Tibial nerve (tissue), 4 donors: ENCODE measurements at places on chromosomes 16 and 17. TPM values are rescaled to one million over a fixed set of nuclear protein-coding genes. Genes with fewer than 3 reads are reported as not detected.

- H3K36me3 ChIP-seq = no peaks in the 10 kb centered on the region
- DNase-seq = no peak
- no peak overlapping the region for H3K27ac ChIP-seq
- H3K4me1 ChIP-seq = no peaks in the 10 kb centered on the region
- H3K4me3 ChIP-seq = no peak overlapping the region
Measured at GRCh38 chr16:89004209-89004831, 27.3 kb upstream of the CBFA2T3 start.

DNA sequence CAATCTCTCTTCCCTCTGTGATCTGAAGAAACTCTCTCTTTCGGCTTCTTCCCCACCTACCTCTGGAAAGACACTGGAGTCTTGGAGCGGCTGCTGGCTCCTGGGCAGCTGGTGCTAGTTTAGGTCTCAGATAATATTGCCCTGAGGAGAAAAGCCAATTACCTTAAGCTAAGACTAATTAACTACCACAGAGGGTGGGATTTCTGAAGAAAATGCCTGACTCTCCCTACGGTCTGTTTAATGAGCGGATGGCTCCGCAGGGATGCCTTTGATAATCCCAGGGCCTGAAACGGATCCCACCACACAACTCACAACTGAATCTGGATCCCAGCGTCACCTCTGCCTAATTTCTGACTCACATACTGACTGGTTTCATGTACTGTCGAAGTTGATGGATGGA lies 127.0 kb upstream of the NLRP1 start:
- H3K4me1 ChIP-seq = no peaks in the 10 kb centered on the region
- H3K27ac ChIP-seq = no peak overlapping the region
- H3K4me3 ChIP-seq = no peak overlapping the region
- DNase-seq = no peak
- H3K36me3 ChIP-seq = no peaks in the 10 kb centered on the region
- no peaks in the 10 kb centered on the region for H3K27me3 ChIP-seq

GRCh38 chr17:82408288-82408937 lies 9.7 kb upstream of the HEXD start:
- DNase-seq = no peak
- no peak overlapping the region for H3K27ac ChIP-seq
- no peak overlapping the region for H3K4me3 ChIP-seq
- no peaks in the 10 kb centered on the region for H3K27me3 ChIP-seq

The AIPL1 gene
- total RNA-seq = not detected

GRCh38 chr16:75616521-75617010 lies 6.5 kb downstream of the ADAT1 start:
- no peak for DNase-seq
- no peak overlapping the region for H3K27ac ChIP-seq
- no peaks in the 10 kb centered on the region for H3K27me3 ChIP-seq
- no peak overlapping the region for H3K4me3 ChIP-seq
- H3K36me3 ChIP-seq = peaks cover 85% of the 10 kb centered on the region
- H3K4me1 ChIP-seq = peaks cover 15% of the 10 kb centered on the region

GRCh38 chr16:6190776-6191175 lies 1093.2 kb upstream of the EEF2KMT start:
- H3K36me3 ChIP-seq = no peaks in the 10 kb centered on the region
- no peaks in the 10 kb centered on the region for H3K27me3 ChIP-seq
- no peak overlapping the region for H3K27ac ChIP-seq
- H3K4me1 ChIP-seq = no peaks in the 10 kb centered on the region

DNA sequence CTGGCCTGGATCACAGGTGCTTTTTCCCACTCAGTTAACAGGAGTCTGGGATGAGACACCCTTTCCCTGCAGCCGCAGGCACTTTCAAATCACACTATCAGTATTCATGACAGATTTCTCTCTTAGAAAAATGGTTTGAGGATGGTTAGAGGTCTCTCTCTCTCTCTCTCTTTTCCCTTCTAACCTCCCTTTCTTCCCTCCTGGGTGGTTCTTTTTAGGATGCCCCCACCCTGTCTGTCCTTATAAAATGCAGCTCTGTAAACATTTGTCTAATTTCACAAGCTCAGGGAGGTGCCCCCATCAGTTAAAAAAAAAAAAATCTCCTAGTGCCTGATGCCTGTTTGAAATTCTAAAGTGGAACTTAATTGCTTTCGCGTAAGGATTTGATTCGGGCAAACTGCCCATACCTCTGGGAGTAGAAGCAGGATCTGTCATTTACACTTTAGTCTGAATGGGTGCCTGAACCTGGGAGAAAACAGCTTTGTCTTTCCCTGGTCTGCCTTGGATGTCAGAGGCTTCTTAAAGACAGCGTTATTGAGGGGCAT lies 158.8 kb downstream of the CCDC182 start:
- H3K4me3 ChIP-seq = no peak overlapping the region
- H3K27ac ChIP-seq = no peak overlapping the region
- DNase-seq = no peak
- H3K36me3 ChIP-seq = no peaks in the 10 kb centered on the region

GRCh38 chr16:70421014-70421413 lies 17.9 kb downstream of the ST3GAL2 start:
- H3K4me1 ChIP-seq = peaks cover 30% of the 10 kb centered on the region
- H3K27me3 ChIP-seq = no peaks in the 10 kb centered on the region
- no peak overlapping the region for H3K4me3 ChIP-seq
- H3K36me3 ChIP-seq = no peaks in the 10 kb centered on the region

- H3K4me3 ChIP-seq = no peak overlapping the region
- no peak for DNase-seq
- H3K4me1 ChIP-seq = no peaks in the 10 kb centered on the region
- H3K36me3 ChIP-seq = no peaks in the 10 kb centered on the region
Measured at GRCh38 chr16:81808933-81809480, 29.9 kb downstream of the PLCG2 start.

The OR1F1 gene
- total RNA-seq = not detected

- H3K4me3 ChIP-seq = no peak overlapping the region
- H3K36me3 ChIP-seq = no peaks in the 10 kb centered on the region
- H3K27me3 ChIP-seq = no peaks in the 10 kb centered on the region
- no peaks in the 10 kb centered on the region for H3K4me1 ChIP-seq
Measured at GRCh38 chr17:1304962-1305563, 25.6 kb downstream of the TRARG1 start.

DNA sequence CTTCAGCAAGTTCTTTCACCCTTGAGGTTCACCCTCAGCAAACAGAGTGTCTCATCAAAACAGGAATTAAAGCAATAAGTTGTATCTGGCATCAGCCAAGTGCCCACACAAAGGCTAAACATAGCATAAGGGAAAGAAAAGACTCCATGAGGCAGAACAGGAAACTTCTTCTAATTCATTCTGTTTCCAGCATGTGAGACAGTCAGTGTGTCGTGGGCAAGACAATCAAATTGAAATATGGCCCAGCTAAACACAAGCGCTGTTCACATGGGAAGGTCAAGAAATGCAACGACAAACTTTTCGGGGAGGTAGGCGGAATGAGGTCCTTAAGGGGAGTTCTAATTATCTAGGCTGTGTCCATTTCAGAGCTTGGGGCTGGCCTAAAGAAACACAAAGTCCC lies 393.4 kb downstream of the HAPSTR1 start:
- no peaks in the 10 kb centered on the region for H3K27me3 ChIP-seq
- H3K27ac ChIP-seq = no peak overlapping the region
- H3K4me3 ChIP-seq = no peak overlapping the region
- no peak for DNase-seq
- no peaks in the 10 kb centered on the region for H3K4me1 ChIP-seq

The ZNF213 gene
- total RNA-seq = 17.1 TPM

The CSHL1 gene
- not detected for total RNA-seq

GRCh38 chr16:49093939-49094338 lies 187.7 kb downstream of the CBLN1 start:
- no peaks in the 10 kb centered on the region for H3K4me1 ChIP-seq
- no peak overlapping the region for H3K4me3 ChIP-seq
- H3K36me3 ChIP-seq = no peaks in the 10 kb centered on the region
- DNase-seq = no peak
- no peak overlapping the region for H3K27ac ChIP-seq

DNA sequence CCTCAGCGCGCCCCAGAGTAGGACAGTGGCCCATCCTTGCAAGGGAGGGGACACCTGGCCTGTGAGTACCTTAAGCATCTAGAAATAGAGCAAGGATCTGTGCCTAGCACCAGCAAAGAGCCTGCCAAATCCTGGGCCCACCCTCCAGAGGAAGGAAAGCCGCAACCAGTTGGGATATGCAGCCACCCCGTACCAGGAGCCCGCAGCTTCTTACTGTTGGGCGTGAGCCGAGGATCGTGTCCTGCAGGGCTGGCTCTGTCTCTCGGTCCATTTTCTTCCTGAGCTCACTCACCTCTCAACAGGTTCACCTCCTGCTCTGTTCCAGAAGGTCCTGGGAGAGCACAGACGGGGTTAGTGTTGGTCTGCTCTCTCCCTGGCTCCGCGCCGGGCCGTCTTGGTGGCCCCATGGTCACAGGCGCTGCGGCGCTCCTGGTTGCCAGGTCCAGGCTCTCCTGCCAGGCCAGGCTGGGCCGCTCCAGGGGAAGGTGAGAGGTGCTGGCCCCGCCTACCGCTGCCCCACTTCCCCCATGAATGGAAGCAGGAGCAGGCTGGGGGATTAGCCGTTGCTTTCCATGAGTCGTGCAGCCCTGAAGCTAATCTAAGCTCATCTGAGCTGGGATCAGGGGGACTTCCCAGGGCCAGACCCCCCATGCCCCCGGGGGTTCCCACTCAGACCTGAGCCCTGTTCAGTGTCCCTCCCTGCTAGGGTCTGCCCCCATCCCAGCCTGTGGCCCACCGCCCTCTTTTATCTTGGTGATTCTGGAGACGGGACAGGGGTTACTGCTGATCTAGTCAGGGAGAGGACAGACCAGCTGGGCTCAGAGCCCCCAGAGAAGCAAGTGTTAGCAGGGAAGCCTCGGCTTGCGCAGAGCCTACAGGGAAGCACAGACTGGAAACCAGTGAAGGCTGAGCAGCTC lies 12.7 kb downstream of the ENDOV start:
- H3K36me3 ChIP-seq = no peaks in the 10 kb centered on the region
- no peaks in the 10 kb centered on the region for H3K27me3 ChIP-seq
- no peak for DNase-seq
- no peak overlapping the region for H3K4me3 ChIP-seq
- peaks cover 9% of the 10 kb centered on the region for H3K4me1 ChIP-seq

The ATP2A1 gene
- total RNA-seq = 0.21 TPM

The EDC4 gene
- 60.3 TPM for total RNA-seq

The RFNG gene
- 70.2 TPM for total RNA-seq
